Suppressor macrophage treated with lipopolysaccharide for 1 hour (primary cell): ENCODE measurements at places on chromosomes 7 and 10.

DNA sequence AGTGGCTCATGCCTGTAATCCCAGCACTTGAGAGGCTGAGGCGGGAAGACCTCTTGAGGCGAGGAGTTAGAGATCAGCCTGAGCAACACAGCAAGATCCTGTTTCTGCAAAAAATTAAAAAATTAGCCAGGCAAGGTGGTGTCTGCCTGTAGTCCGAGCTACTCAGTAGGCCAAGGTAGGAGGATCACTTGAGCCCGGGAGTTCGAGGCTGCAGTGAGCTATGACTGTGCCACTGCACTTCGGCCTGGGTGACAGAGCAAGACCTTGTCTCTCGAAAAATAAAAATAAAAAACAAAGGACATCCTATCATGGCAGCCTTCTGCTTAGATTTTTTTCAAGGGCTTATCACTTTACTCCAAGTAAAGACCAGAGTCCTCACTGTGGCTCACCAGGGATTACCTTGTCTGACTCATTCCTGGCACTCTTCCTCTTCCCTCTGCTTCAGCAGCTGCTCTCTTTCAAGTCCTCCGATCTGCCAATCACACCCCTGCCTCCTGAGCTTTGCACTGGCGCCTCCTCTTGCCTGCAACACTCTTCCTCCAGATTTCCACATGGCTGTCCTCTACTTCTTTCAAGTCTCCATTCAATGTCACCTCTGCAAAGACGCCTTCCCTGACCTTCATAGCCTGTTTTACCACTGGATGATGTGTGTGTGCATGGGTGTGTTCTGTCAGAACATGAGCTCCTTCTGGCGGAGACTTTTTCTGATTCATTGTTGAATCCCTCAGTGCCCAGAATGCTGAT is 7.7 kb downstream of the PRTFDC1 start:
- no peak for DNase-seq

DNA sequence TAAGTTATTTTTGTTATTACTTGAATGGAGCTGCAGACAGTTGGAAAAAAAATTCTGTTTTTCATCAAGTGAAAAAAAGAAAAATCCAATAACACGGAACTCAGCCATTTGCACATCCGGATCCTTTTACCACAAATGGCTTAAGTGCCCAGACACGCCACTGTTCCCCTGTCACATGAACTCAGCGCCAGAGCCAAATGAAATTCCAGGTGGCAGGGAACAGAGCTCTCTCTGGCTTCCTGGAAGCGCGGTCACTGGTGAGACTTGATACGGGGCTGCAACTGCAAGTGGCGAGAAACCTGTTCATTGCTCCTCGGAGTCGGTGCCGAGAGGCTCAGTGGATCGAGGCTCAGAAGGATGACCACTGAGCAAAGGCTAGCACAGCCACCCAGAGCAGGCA is 60.8 kb upstream of the NPTX2 start:
- DNase-seq: no peak

DNA sequence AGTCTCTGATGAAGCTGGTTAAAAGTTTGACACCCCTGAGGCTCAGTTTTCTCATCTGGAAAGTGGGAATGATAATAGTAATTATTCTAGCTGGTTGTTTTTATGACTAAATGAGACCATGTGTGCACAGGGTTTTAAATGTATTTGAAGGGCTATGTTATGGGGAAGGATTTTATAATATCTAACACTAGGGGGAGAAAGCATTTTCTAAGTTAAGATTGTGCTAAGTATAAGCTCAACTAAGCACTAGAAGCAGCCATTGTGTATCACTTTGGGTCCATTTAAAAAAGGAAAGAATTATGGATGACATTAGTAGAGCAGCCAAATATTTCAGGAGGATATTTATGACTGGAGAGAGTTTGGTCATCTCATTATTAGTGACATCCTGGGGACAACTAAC is 49.5 kb upstream of the CREB5 start:
- peak; percentile 10 for DNase-seq

DNA sequence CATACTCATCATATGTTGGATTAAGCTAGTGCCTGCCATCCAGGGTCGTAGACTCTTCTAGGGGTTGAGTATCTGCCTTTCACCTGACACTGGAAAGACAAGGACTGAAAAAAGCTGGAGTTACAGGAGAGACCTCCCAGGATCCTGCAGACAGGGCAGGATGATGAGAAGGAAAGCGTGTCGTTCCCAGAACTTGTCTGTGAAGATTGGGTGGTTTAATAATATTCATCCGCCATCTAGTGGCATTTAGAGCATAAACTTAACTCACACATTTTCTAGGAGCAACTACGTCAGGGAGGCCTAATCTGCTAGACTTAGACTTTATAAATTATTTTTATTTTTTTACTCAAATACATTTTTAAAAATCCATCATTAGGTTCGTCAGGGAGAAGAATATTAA is 59.6 kb downstream of the ADRB1 start:
- peak; percentile 72 for DNase-seq

GRCh38 chr7:11758627-11759111 is 73.3 kb downstream of the THSD7A start:
- DNase-seq: no peak

DNA sequence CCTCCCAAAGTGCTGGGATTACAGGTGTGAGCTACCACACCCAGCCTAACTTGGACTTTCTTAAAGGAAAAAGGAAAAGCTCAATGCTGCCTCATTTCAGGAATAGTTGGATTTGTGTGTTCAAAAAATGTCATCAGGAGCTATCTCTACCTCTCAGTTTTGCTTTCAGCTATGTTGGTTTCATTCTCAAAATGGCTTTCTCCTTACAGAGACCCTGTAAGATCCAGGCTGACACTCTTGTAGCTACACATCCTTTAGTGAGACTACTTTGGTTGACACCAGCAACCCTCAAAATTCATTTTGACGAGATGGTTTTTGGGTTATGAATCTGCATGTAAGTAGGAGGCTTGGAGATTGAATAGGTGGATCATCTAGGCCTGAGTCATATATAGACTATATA is 269.7 kb upstream of the SORCS1 start:
- DNase-seq: no peak

GRCh38 chr7:149085866-149086265 is 4.7 kb downstream of the ZNF786 start:
- DNase-seq: peak; percentile 69
